ENCODE measurements at places on chromosomes 6 and 20.
A peak's percentile ranks its signal among the peaks of the same experiment; 100 is the strongest.

DNA sequence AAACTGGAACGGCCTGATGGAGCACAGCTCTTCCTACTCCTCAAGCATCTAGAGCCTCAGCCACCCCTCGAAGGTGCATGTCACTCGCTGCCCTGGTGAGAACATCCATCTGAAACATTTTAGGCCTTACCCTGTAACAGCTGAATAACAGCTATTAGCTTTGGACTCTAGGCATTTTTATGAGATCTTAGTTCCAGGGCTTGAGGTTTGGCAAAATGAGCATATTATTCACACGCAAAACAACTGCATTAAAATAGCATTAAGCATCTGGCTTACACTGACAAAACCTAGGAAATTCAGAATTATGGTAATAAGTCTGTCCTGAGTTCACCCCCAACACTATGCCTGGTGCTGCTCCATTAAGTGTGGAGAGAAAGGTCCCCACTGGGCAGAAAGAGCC is 56.1 kb downstream of the ADAT2 start:
- DNase-seq = no peak

DNA sequence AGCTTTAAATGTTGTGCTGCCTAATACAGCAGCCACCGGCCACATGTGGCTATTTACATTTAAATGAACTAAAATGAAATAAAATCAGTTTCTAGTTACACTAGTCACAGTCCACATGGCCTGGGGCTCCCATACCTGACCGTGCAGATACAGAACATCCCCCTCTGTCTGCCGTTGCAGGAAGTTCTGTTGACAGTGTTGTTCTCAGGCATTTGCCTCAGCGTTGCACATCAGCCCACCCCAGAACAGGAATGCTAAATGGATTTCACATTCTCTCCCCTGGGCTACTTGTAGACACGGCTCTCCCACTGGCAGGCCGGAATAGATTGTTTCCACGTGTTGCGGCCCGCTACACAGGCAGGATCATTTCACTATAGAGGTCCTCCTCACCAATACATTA is 26.3 kb downstream of the JAG1 start:
- no peak for DNase-seq

- DNase-seq = no peak
These were observed 59.0 kb downstream of the CTCFL start for GRCh38 chr20:57465943-57466342.

DNA sequence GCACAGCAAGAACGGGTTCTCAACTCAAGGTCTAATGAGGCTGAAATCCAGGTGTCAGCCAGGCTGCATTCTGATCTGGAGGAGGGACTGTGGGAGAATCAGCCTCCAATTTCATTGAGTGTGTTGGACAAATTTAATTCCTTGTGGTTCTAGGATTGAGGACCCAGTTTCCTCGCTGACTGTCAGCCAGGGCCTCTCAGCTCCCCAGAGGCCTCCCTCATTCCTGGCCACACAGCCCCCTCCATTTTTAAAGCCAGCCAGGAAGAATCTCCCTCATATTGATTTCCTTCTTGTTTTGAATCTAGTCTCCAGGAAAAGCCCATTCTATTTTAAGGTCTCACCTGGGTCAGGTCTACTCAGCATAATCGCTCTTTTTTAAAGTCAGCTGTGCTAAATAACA is 73.7 kb upstream of the ARMC2 start:
- DNase-seq = no peak

- DNase-seq = peak; percentile 19
These were observed 7.2 kb downstream of the ACSS1 start for GRCh38 chr20:25050501-25051350.

DNA sequence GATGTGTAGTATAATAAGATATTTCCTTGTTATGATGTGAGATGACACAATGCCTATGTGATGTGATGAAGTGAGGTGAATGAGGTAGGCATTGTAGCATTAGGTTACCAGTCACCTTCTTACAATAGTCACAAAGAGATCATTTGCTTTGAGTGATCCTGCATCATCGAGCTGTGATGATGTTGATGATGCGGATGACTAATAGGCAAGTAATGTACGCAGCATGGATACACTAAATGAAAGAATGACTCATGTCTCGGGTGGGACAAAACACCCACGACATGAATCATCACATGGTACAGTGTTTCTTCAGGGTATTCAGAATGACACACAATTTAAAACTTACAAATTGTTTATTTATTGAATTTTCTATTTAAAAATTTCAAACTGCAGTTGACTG is 806.3 kb upstream of the GJE1 start:
- DNase-seq = no peak

DNA sequence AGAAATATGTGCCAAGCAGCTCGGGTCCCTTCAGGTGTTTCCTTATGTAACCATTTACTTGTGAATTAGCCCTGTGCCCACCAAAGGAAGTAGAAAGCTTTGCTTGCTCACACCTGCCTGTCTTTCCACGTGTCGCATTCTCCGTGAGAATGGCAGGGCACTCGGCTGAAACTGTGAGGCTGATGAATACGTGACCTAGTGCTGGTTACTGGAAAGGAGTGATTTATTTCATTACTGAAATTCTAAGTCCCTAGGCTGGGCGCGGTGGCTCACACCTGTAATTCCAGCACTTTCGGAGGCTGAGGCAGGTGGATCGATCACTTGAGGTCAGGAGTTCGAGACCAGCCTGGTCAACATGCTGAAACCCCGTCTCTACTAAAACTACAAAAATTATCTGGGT is 45.9 kb upstream of the TULP1 start:
- DNase-seq = no peak

Data from activated naive CD8-positive, alpha-beta T cell treated with anti-CD3 and anti-CD28 coated beads, Interleukin-2, amount 10 ng/mL, durations not matched to agents 7 days and 5 days (primary cell).